AG09309 (cell line): ENCODE measurements at places on chromosomes 16 and 17.

DNA sequence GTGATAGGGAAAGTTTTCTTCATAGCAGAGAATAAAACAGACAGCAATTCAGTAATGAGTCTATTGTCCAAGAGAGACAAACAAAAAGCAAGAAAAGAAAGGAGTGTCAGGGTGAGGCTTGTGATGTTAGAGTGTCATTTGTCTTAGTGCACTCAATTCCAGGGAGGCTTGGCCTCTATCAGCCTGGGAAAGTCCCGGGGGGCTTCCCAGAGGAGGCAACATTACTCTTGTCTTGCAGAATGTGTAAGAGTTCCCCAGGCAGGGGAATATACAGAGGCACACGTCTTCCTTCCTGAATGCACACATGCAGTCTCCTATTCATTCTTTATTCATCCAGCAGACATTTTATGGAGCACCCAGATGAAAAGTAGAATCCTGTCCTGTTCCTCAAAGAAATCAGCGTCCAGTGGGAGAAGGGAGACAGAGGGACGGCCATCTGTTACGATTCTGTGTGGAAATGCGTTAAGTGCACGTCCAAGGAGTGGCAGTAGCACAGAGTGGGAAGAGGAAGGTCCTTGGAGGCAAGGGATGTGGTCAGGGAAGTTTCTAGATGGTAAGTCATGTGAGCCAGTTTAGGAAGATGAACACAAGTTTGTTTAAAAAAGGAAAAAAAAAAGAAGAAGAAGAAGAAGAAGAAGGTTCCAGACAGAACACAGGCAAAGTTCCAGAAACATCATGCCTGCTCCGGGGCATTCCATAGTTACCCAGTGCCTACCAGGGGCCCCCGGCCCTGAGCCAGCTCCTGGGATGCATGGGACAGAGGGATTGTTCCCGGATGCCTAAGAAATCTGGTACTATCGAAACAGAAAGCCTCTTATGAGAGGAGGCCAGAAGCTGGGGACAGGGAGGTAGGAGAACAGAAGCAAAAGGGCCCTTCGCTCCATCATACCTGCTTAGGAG is 21.1 kb downstream of the CACNG4 start:
- no peak for DNase-seq

DNA sequence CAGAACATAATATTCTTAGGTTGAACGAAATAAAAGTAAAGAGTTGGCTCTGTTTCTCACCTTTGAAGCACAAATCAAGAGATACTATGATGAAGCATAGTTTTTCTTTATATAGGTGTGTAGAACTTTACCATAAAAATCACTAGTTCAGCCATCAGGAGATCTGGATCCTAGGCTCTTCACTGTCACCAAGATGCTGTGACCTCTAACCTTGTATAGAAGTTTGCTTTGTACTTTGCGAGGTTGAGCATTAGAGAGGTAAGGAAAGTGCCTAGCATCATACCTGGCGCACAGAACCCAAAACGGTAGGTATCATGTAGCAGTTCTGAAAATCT is 553 bp upstream of the CDC6 start:
- no peak for DNase-seq

GRCh38 chr16:35533683-35534082 is 2074.3 kb downstream of the TP53TG3F start:
- DNase-seq: no peak

DNA sequence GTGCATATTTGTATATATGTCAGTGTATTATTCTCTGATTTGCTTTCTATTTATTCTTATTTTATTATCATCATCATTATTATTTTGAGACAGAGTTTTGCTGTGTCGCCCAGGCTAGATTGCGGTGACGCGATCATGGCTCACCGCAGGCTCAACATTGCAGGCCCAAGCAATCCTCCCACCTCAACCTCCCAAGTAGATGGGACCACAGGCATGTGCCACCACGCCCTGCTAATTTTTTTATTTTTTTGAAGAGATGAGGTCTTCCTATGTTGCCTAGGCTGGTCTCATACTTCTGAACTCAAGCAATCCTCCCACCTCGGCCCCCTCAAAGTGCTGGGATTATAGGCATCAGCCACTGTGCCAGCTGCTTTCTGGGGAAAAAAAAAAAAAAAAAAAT is 8.4 kb upstream of the ARHGAP17 start:
- DNase-seq: no peak

DNA sequence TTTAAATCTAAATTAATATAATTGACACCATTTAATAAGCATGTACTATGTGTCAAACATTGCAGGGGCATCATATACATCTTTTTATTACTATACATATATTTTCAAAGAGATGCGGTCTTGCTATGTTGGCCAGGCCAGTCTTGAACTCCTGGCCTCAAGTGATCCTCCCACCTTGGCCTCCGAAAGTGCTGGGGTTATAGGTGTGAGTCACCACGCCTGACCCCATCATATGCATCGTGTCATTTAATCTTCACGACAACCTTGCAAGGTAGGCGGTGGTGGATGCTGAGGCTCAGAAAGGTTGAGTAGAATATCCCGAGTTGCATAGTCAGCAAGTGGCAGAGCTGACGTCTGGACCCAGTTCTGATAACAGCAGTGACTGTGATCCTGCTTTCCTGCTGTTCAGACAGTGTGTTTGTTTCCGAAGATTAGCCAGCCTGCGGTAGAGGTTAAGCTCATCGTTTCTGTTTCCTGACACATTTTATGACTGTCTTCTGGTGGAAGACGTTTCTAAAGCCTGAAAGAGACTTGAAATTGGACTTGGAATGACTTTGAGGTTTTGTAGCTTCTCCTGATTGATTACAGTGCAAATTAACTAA is 316.6 kb downstream of the SNX29 start:
- no peak for DNase-seq
